ENCODE measurements at places on chromosomes 12 and 14.
A peak's percentile ranks its signal among the peaks of the same experiment; 100 is the strongest.

GRCh38 chr12:42886160-42886559, 296.6 kb upstream of the PRICKLE1 start:
- DNase-seq: no peak

- DNase-seq: peak; percentile 83
Observed at GRCh38 chr14:101809671-101810514, 48.4 kb downstream of the PPP2R5C start.

DNA sequence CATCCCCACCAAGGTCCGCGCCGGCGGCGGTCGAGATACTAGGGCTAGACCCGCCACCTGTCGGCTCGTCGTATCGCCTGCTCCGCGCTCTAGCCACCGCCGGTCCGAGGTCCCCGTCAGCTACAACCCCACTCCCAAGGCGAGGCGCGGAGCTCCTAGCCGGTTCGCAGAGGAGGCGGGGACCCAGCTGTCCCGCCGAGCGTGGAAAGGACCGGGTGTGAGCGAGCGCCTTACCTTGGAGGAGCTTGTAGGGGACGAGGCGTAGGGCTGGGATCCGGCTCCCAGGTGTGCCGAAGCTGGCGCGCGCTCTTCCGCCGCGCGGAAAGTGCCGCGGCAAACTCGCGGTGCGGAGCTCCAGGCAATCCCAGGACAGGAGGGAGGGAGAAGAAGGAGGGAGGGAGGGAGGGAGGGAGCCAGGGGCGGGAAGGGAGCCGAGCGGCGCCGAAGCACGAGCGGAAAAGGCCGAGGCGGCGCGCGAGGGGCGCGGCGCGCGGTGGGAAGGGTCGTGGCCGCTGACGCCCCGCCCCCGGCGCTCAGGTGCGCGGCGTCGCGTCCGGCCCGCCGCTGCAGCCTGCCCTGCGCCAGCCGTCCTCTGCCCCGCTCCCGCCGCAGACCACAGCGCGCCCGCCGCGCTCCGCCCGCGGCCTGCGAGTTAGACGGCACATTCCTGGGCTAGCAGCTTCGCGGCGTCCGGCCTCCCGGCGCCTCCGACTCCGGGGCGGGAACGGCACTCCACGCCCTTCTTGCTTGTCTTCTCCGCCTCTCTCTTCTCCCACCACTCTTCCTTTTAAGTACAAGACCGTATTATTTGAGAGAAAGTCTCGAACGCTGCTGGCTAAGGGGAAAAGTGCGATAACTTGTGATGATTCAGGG, at the start of gene PAWR:
Gene PAWR, minus strand, starts transcription at position 327 of the 873 bp plus-strand sequence. CDS start 720 bp downstream, outside the sequence.
- DNase-seq: peak; percentile 94

DNA sequence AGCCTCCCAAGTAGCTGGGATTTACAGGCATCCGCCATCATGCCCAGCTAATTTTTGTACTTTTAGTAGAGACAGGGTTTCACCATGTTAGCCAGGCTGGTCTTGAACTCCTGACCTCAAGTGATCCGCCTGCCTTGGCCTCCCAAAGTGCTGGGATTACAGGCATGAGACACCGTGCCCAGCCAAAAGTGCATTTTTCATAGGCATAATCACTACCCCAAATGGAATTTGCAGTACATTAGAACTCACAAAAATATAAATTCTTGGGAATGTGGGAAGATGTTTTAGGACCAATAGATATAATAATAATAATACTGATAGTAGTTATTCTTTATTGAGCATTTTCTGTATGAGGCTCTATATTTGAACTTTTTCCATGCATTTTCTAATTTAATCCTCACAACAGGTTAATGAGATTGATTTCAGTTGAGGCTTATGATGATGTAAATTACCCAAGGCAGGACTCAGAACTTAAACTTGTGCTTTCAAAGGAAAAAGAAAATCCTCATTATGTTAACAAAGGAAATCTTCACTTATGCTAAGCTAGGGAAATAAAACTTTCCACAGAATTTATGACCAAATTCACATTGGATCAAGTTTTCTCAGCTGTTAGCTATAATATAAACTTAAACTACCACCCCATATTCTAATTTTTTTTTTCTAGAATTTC, 121.6 kb downstream of the SRGAP1 start:
- DNase-seq: no peak

GRCh38 chr12:129339336-129339735, 486.1 kb downstream of the GLT1D1 start:
- DNase-seq: no peak

- no peak for DNase-seq
Observed at GRCh38 chr12:117457189-117457588, 95.8 kb upstream of the NOS1 start.

DNA sequence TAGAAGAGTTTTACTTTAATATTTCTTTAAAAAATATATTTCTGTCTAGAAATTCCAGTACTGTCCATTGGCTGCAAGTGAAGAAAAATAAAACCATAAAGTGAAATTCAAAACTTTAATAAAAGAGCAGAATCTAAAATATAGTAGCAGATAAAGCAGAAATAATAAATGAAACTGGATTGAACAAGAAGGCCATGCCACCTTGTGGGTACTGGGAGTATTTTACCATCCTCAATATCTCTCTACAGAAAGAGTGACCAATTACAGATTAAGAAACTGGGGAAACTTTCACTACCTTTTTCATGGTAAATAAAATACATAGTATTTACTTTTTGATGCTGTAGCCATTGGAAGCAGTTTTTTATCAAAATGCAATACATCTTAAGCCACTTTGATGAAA, 220.5 kb downstream of the BCAT1 start:
- DNase-seq: peak; percentile 20

GRCh38 chr12:53974084-53975063, at the start of gene HOTAIR:
HOTAIR (minus strand) TSS chr12:53974954.
- DNase-seq: peak; percentile 78

- DNase-seq: peak; percentile 16
Observed at GRCh38 chr14:52790011-52790755, 1.2 kb downstream of the GNPNAT1 start.

- DNase-seq: no peak
Observed at GRCh38 chr14:36426113-36426512, 93.9 kb downstream of the NKX2-1 start.

GRCh38 chr12:93135286-93136239, 206.5 kb upstream of the EEA1 start:
- DNase-seq: no peak

DNA sequence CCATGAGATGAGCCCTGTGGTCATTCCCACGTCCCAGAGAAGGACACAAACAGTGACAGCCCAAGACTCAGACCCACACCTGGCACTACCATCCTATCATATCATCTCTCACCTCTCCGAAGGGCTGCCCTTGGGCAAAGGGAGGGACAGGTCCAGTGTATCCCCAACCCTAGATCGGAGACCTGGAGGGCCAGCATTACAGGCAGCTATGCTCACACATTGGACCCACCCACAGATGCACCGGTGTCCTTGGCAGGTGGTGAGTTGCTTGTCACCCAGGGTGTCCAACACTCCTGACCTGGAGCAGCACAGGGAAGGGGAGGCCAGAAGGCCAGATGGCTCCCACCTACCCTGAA, 117.4 kb downstream of the DICER1 start:
- DNase-seq: no peak

DNA sequence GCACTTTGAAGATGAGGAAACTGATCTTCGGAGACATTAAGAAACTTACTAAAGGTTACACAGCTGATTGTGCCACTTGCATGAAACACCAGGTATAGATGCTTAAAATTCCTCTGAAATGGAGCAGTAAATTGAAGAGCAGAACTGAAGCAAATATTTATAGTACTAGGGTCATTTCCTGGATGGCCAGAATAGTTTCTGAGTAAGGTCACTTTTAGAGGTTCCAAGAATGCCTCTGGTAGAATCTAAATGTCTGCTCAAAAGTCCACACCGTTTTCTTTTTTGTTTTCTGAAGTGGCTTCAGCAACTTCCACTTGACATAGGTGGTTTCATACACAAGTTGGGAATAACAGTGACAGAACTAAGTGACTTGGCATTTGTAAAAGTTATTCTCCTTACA, 19.4 kb downstream of the TPH2 start:
- no peak for DNase-seq

DNA sequence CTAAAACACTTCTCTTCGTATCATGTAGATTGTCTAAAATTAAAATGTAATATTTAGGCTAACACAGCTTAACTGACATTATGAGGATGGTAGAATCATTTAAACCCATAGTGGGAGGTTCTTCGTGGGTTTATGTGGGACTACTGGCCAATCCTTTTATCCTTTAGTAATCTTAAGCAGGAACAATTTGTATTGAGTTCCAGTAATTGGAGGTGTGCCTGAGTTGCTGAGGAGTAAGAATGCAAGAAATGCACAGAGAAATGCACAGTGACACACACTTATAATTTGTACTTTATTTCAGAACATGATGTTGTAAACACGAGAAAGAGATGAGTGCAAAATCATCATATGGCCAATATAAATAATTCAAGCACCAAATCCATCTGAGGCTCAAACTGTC, 22.3 kb downstream of the OTOGL start:
- DNase-seq: no peak

- DNase-seq: no peak
Observed at GRCh38 chr12:127729381-127729780, 537.6 kb upstream of the TMEM132C start.

DNA sequence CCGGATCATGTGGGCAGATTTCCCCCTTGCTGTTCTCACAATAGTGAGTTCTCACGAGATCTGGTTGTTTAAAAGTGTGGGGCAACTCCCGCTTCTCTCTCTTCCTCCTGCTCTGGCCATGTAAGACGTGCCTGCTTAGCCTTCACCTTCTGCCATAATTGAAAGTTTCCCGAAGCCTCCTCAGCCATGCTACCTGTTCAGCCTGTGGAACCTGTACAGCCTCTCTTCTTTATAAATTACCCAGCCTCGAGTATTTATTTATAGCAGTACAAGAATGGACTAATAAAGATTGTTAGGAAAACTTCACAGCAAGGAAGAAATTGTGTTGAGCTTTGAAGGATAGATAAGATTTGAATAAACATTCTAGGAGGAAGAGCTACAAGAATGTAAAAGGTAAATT, 52.1 kb downstream of the KDM5A start:
- DNase-seq: no peak

DNA sequence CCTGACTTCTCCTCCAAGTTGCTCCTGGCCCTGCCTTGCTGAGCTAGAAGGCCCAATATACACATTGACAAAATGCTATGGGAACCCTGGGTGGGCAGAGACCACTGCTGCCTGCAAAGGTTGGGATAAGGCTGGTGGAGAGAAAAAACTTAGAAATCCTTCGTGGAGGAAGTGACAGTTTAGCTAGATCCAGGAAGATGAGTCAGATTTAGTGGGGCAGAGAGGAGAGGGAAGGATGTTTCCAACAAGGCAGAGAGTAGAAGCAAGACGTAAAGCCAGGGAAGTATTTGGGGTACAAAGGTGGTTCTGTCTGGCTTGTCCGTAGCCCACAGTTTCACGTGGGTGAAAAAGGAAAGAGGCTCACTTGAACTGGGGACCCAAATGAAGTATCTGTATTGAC, 69.0 kb upstream of the CLMN start:
- no peak for DNase-seq

DNA sequence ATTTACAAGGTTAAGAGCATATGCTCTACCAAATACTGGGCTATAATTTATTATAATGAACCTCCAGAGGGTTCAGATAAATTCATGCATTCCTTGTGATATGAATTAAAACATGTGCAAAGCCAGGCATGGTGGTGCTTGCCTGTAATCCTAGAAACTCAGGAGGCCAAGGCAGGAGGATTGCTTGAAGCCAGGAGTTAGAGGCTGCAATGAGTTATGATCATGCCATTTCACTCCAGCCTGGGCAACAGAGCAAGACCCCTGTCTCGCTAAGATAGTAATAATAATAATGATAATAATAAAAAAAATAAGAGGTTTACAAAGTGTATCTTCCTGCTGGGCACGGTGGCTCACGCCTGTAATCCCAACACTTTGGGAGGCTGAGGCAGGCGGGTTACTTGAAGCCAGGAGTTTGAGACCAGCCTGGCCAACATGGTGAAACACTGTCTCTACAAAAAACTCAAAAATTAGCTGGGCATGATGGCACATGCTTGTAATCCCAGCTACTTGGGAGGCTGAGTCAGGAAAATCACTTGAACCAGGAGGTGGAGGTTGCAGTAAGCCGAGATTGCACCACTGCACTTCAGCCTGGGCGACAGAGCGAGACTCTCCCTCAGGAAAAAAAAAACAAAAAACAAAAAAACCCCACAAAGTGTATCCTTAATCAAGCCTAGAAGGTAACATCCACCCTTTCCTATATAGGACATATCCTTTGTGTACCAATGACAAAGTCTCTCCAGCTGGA, 7.3 kb upstream of the CS start:
- no peak for DNase-seq

GRCh38 chr12:41189395-41190251, 1.5 kb downstream of the PDZRN4 start:
- peak; percentile 15 for DNase-seq

DNA sequence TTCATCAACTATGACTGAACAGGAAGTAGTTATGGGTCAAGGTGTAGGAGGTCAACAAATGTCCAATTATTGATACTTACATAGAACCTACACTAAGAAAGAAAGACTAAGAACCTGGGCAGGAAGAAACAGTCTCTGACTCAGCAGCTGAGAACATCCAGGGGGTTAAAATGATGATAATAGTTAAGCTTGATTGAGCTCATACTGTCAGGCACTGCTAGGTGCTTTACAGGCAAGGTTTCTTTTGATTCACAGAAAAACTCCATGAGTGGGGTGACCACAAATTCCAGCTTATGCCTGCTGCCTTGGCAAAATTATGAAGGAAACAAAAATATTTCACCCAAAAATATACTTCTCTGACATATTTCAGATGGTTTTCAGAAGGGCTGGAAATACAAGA, 75.0 kb downstream of the ACADS start:
- DNase-seq: peak; percentile 13

GRCh38 chr14:44833376-44834060, 128.2 kb downstream of the KLHL28 start:
- DNase-seq: no peak

GRCh38 chr14:51448831-51449670, 202.7 kb upstream of the FRMD6 start:
- no peak for DNase-seq

DNA sequence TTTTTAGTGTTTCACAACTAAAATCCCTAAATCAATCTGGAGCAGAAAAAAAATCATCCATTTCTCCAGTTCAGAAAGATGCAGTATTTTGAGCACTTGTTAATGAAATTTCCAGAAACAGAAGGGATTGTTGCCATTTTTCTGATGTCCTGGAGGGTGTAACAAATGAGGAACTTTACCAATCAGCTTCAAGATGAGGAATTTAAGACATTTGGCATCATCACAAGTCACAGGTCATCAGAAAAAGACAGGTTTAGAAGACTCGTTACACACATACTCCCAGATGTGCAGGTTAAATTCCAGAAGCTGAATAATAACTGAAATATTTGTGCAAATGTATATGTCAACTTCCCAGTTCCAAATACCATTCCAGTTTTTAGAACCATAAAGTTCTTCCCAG, 482 bp upstream of the PSMC1 start:
- DNase-seq: no peak

DNA sequence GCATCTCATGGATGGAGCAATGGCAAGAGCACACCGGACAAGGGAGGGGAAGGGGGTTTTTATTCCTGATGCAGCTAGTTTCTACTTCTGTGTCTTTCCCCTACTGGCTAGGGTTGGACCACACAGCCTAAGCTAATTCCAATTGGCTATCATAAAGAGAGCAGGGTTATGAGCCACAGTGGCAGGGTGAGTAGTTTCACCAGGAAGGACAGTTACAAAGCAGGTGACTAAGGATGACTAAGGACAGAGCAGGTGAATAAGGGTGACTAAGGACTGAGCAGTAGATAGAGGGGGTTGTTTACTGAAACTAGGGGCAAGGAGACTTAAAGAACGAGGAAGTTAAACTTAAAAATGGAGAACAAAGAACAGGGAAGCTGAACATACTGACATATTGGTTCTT, 321.4 kb upstream of the SEL1L start:
- DNase-seq: no peak

- no peak for DNase-seq
Observed at GRCh38 chr12:5220835-5221234, 177.2 kb downstream of the KCNA5 start.
